ENCODE measurements at places on chromosomes 6 and 20.

GRCh38 chr6:54900666-54901065 lies 54.1 kb downstream of the FAM83B start:
- no peak for DNase-seq

GRCh38 chr6:26333476-26334297 lies 31.3 kb upstream of the BTN3A2 start:
- DNase-seq, result no peak

DNA sequence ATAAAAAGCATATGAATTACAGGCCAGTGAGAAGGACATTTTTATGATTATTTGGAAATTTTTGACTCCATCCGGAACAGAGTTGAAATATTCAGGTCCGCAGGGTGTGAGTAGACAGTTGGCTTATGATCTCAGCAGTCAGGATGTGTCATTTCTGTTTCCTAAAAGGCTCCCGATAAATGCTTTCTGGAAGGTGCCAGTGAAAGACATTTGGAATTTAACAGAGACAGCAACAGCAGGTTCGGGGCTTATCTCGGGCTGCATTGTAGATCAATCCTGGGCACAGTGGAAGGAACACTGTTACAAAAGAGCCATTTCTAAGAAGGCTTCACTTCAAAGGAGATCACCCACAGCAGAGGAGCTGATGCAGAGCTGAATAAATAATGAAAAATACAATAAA lies 934.4 kb downstream of the KIF16B start:
- no peak for DNase-seq

- no peak for DNase-seq
These were observed 44.6 kb downstream of the TSBP1 start for GRCh38 chr6:32327103-32327502.

DNA sequence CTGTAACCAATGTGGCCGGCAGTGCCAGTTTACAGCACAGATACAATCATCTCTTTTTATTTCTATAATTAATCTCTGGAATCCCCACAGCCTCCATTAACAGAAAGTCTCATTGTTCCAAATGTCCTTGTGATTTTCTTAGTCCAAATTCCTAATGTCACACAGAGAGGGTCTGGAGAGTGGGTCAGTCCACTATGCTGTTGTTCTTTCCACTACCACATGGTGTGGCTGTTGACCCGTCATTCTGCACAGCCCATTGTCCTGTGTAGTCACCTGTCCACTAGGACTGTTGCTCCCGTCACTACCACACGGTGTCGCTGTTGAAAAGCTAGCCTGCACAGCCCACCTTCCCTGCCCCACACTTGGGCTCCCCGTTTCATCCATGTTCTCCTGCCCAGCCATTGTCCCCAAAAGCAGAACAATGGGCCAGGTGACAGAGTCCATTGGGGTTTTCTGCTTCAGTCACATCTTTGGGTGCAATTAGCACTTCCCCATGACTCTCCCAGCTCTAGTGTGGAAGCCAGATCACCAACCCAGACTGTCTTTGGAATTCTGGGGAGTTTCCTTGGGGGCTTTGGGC lies 8.6 kb upstream of the LBP start:
- DNase-seq, result peak; percentile 21

DNA sequence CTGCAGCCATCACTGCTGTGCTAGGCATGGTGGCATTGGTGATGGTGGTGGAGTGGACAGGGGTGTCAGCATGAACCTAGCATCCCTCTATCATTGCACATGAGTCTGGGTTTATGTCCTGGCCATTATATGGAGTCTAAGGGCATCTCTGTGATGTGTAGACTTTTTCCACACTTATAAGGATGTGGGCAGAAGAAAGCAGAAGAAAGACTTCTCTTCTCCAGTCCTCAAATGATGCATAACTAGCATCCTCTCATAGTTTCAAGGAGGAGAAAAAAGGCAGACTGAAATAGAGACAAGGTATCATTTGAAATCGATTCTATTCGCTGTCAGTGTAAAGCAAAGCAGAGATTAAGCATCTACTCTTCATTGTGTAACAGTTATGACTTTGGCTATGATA lies 140.0 kb upstream of the ATXN1 start:
- DNase-seq, result no peak

- DNase-seq, result no peak
These were observed 107.5 kb downstream of the DTNBP1 start for GRCh38 chr6:15555101-15556038.

DNA sequence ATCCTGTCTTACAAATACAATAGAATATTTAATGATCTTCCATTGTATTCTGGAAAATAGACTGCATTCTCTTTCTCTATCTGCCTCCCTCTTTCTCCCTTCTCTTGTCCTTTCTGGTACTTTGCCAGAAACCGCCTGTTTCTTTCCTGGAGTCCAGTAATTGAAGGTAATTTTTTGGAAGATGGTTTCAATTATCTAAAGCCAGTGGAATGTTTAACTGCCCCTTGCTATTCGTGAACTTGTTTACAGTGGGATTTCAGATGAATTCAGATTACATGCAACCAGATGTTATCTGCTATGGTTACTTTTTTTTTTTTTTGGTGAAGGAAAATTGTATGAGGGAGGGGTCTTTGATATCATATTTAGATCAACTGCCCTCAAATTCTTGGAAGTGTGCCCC lies 655.5 kb upstream of the FLRT3 start:
- no peak for DNase-seq

DNA sequence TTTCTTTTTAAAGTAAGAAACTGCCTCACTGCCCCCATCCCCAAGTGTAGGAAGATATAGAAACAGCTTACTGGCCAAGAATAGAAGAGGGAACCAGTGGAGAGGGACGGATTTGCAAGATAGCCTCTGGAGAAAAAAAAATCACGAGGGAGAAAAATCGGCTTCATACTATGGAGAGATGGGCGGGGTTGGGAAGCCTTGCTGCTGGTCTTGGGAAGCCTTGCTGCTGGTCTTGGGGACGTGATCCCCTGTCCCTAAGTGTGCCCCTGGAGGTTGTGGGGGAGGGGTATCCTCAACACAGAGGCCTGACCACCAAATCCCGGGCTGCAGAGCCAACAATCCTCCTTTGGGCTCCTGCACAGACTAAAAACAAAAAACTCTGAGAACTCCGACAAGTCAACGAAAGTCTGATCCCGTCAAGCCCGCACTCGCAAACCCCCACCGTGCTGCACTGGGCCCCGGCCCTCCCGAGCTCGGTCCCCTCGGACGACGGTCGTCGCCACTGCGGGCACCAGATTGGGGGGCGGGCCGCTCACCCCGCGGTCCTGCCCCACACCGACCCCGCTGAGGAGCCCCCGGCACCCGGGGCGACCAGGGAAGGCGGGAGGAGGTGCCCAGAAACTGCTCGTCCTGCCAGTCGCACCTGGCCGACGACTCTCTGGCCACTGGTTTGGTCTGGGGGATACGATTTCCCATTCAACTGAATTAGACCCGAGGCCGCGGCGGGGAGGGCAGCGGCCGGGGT lies 750 bp downstream of the MAP7 start:
- peak; percentile 3 for DNase-seq

DNA sequence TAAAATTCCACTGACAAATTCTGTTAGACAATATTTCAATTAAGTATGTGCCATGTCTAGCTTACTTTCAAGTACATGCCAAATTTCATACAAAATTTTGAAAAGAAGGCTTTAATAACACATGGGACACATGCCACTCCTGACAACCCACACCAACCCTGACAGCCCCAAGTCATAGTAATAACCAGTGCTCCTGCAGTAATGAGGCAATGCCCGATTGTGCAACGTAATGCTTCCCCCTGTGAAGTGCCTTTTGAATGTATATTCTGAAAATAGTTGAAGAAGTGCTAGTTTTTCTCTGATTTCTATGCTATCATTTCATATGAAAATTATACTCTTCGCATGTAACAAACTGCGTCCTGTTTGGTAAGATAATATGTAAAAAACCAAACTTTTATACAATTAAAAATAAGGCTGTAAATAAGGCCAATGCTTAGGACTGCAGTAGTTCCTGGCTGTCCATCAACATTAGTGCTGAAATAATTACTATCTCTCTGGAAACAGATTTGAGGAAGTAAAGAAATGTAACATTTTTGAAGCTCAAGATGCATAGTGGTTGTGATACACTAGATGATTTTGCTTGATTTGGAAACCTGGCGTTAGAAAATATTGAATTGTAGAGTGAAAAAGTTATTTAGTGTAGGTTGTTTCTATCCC lies 125.8 kb upstream of the BCLAF1 start:
- peak; percentile 11 for DNase-seq

GRCh38 chr6:31879901-31880300 lies 1.1 kb upstream of the SLC44A4 start:
- DNase-seq, result no peak

DNA sequence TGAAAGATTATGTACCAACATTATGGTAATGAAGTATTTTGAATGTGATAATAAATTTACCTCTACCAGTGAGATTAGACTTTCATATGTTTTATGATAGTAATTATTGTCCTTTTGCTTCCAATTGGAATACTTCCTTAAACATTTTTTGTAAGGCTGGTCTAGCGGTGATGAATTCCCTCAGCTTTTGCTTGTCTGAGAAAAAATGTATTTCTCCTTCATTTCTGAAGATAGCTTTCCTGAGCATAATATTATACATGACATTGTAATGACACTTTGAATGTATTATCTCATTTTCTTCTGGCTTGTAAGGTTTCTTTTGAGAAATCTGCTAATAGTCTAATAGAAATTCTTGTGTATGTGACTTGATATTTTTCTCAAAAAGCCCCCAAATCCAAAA lies 18.6 kb upstream of the EDN1 start:
- DNase-seq, result no peak

- DNase-seq, result no peak
These were observed 8.3 kb downstream of the CCM2L start for GRCh38 chr20:32018269-32019155.

DNA sequence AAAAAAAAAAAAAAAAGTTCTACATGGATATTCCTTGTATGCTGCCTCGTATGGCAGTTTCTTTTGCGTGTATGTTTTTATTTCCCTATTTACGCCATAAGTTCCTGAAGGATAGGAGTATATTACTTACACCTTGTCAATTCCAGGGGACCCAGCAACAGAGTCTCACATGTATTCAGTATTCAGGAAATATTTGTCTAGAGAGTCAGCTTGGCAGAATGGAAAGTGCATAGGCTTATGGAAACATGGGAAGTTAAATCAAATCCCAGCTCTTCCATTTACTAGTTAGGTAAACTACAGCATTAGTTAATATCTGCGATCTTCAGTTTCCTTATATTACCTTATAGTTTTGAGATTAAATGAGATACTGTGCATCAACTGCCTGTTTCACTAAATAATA lies 51.1 kb upstream of the SLC22A16 start:
- no peak for DNase-seq

DNA sequence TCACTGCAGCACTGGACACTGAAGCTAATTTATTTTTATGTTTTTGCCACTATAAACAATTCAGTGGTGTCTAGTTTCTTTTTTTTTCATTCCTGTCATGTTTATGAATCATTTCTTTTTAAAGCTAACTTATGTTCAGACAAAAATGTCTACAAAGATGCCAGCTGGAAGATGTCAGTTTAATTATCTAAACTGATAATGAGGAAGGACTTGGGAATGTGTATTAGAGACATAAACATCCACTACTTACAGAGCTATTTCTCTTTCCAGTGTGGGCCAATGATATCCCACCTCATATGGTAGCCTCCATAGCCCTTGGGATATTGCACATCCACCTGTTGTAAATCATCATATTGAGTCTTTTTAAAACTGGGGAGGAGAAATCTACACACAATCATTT lies 132.1 kb upstream of the FAM184A start:
- peak; percentile 5 for DNase-seq

- peak; percentile 97 for DNase-seq
These were observed 49.0 kb upstream of the RNF24 start for GRCh38 chr20:4064144-4064909.

- DNase-seq, result no peak
These were observed 368.8 kb upstream of the SASH1 start for GRCh38 chr6:147973806-147974205.

DNA sequence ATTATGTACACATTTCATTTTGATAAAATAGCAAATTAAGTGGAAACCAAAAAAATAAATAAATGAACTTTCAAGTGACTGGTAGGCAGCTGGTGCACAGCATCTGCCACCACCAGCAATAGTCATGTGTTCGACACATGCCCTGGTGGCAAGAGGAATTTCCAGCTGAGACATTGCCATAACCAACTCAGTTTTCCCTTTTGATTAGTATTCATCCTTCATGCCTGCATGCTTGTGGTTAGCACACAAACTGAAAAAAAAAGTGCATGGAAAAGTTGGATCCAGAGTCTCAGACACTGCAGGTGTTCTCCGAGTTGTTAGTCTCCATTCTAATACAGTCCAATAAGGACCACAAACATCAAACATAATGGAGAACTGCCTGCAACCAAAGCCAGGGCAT lies 156.0 kb upstream of the SOX4 start:
- no peak for DNase-seq

DNA sequence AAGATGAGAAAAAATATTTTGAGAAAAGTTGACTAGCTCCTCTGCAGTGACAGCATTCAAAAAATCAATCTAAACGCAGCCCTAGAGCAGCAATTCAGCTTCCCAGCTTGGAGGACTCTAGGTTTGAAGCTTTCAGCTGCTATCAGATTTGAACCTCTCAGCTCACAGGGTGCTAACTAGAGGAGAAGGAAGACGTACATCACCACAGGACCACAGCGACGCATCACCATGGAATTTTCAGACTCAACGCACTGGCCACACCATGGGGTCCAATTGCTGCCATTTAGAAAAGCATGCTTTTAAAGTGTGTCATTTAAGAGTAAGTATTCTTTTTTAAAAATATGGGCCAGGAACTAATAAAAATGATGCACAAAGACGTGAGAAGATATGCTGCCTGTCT lies 45.0 kb upstream of the FUCA2 start:
- peak; percentile 30 for DNase-seq

GRCh38 chr6:166153966-166154365 lies 13.7 kb downstream of the TBXT start:
- DNase-seq, result no peak

DNA sequence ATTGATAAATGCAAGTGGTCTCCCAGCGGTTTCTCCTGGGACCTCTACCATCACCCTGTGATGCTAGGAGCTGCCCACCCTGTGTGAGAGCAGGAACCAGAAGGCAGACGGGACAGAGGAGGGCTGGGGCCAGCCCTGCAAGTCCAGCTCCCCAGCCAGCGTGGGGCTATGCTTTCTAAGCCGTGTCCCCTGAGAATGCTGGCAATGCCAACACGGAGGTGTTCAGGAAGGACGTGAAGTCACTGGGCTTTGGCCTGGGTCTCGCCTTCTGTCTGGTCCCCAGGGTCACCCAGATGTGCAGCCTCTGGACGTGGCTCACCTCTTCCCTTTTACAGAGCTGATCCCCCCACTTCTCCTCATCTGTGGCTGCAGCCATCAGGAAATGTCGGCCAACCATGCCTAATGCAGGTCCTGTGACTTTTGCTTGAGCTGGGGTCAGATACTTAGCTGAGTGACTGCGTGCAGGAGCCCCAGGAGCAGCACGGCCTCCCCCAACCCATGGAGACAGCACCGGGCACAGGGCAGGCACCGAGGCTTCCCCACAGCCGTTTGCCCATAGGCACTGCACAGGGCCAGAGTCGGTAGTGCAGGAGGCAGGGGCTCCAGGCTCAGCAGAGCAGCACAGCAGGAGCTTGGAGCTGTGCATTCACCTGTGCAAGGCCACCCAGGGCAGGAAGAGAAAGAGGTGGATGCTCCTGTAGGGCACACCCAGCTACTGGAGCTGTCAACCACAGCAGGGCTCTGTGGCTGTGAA lies 66.2 kb downstream of the GNAS-AS1 start:
- DNase-seq, result no peak

Measured in cardiac fibroblast (primary cell).